NCI-H460 (cell line): ENCODE measurements at places on chromosomes 11 and 22. TPM values are rescaled to one million over a fixed set of nuclear protein-coding genes. Genes with fewer than 3 reads are reported as not detected.

NUP98 gene
- total RNA-seq: 82.8 and 96.9 TPM in 2 replicates

DCDC1 gene
- total RNA-seq: 0.05 TPM in 1 of 2 replicates, not detected in the other

OR6A2 gene
- 0.23 TPM in 1 of 2 replicates, not detected in the other for total RNA-seq

HINFP gene
- total RNA-seq: 11.5 and 13.6 TPM in 2 replicates

GAB4 gene
- not detected in 2 replicates for total RNA-seq

CDC42BPG gene
- 0.02 TPM in 1 of 2 replicates, not detected in the other for total RNA-seq

SLC1A2 gene
- total RNA-seq: not detected in 2 replicates

KDM4E gene
- not detected in 2 replicates for total RNA-seq

RRP7A gene
- total RNA-seq: 16.8 and 20.3 TPM in 2 replicates

GRAMD1B gene
- total RNA-seq: 260 and 279 TPM in 2 replicates

LINC01488 gene
- not detected in 2 replicates for total RNA-seq

TSPAN18 gene
- not detected in 2 replicates for total RNA-seq

C11orf65 gene
- 1.4 TPM in 2 replicates for total RNA-seq

- DNase-seq: no peak
Observed at GRCh38 chr22:26431261-26431995, 2.4 kb downstream of the ASPHD2 start.

DNA sequence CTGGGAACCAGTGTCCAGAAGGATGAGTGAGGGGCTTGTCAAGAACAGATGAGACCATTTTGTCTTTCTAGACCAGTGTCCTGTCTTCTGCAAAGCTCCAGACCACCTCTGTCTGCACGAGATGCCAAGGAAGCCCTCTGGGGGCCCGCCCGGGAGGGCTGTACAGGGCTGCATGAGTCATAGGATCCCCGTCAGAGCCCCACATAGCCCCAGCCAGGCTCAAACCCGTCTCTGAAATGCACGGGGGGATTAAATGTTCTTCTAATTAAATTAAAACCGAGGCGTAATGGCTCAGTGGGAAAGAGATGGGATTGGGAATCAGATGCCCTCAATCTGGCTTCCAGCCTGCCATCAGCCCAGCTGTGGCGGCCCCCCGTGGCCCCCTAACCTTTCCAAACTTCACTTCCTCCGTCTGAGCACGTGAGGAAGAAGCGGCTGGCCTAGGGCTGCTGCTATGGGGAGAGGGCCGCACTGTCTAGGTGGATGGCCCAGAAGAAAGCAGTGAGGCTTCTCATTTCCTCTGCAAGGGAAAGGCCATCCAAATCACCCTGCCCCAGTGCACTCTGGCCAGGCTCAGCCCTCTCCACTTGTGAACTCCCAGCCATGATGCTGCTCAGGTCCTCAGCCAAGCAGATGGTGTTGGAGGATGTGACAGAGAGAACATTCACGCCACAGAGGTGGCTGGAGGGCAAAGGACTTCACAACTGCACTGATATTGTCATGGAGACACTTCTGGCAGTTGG is 32.8 kb downstream of the KCNQ1OT1 start:
- DNase-seq: no peak

GRCh38 chr22:29442976-29443375 is 4.6 kb downstream of the RFPL1 start:
- DNase-seq: no peak

DNA sequence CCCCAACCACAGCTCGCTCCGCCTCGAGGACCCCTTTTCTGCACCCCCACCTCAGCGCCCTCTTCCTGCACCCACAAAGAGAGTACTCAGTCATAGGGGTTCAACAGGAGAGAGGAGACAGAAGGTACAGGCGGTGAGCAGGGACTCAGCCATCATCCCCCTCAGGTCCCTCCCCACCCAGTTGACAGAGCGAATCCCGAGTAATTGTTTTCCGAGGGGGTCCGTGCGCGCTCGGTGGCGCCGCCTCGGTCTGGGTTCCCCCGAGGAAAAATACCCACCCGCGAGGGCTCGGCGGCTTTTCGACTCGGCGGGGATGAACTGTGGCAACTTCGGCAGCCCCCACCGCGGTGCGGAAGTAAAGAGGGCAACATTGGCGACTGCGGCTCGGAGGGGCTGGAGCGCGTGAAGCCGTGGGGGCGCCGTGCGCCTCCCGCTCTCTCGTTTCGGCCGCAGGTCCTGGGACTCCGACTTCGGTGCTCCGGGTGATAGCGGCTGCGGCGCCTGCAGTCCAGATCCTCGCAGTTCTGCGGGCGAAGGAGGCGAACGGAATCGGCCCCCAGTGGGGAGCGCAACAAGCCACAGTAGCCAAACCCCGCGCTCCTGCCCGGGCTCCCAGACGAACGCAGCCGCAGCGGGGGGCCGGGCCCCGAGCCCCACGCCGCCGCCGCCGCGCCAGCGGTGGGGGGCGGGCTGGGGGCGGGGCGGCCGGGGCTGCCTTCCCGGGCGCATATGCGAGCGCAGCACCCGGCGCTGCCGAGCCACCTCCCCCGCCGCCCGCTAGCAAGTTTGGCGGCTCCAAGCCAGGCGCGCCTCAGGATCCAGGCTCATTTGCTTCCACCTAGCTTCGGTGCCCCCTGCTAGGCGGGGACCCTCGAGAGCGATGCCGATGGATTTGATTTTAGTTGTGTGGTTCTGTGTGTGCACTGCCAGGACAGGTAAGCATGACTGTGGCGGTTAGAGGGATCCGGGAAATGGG is at the start of gene NELL1:
TSS of gene NELL1 (plus strand) at position 743 of the 976 bp plus-strand sequence.
- no peak for DNase-seq

- no peak for DNase-seq
Observed at GRCh38 chr11:71176812-71177211, 75.6 kb downstream of the SHANK2 start.

DNA sequence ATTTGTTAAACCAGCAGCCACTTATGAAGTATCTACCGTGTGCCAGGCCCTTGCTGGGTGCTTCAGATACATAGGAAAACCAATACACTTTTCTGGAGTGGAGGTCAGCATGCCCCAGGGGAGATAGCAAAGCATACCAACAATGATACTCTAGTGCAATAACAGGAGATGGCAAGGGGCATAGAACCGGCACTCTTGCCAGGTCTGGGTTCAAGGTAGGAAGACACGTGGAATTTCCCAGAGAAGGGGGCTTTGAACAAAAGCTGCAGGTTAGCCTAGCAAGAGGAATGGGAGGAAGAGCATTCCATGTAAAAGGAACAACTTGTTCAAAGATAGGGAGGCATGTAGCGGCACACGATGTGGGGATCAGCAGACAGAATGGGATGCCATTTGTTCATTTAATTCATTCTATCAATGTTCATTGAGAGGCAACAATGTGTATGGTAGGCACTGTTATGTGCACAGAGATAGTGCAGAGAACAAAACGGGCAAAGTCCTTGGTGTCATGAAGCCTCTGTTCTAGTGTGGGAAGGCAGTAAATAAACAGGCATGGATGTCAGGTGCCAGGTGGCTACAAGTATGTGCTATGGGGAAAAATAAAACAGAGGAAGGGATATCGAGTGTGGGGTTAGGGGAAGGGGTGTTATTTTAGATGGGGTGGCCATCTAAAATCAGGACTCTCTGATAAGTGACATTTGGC is 162.6 kb upstream of the E2F8 start:
- no peak for DNase-seq

- peak; percentile 7 for DNase-seq
Observed at GRCh38 chr22:38724926-38725571, 19.3 kb downstream of the GTPBP1 start.

GRCh38 chr11:134508219-134508990 is 96.4 kb upstream of the B3GAT1 start:
- DNase-seq: no peak

- no peak for DNase-seq
Observed at GRCh38 chr11:8091721-8092120, 10.7 kb downstream of the TUB start.

GRCh38 chr11:67167719-67168118 is 48.7 kb downstream of the KDM2A start:
- no peak for DNase-seq

DNA sequence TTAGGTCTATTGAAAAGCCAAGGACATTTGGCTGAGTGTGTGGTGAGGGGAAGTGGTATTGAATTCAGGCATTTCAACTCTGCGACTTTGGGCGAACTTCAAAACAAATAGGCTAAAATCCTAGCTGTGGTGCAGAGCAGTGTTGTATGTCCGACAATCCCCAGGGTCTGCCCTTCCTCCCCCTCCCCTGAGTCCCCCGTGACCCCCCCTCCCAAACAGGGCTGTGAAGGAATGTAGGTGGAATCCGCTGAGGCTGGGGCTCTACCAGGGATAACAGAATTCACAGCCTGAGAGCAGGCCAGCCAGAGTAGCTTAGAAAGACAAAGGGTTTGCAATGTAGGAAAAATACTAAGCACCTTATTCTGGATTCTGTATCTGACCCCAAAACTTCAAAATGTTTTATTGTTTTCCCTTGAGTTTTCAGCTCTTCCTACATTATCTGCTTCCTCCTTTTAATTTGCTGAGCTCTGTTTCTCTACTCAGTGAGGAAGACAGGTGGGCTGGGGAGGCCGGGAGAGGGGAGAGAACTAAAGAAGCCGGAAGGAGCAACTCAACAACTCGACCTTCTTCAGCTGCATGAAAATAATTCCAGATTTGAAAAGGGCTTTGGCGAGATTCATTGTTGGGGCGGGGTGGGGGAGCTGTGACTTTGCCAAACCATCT is 315.2 kb downstream of the BLID start:
- no peak for DNase-seq

DNA sequence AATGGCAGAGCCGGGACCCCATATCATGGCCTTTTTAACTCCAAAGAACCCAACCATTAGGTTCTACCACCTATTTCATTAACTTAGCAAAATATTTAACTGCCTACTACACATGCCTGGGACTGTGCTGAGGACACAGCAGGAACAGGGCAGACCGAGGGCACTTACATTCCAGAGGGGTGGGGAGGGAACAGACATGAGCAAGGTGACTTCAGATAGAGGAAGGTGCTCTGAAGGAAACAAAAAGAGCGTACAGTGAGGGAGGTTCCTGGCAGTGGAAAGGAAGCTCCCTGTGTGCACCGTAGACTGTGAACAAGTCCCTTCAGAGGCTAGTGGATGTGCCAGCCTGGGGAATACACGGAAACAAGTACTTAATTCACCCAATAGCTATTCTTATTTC is 82.8 kb downstream of the NAT10 start:
- DNase-seq: no peak

DNA sequence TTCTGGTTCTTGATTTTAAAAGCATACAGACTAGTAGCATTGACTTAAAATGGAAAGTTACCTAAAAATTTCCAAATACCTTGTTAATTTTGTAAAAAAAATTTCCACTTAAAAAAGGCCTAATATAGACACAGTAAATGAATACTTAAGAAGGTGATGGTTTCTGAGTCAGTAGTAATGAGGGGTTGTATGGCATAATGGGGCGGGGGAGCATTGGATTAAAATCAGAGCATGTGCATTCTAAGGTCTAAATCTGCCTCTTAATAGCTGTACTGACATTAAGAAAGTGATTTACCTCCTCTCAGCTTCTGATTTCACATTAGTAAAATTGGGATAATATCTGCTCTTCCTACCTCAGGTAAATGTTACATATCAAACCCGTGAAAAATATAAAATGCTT is 446.5 kb downstream of the AASDHPPT start:
- no peak for DNase-seq

GRCh38 chr22:33326540-33327295 is 268.5 kb upstream of the SYN3 start:
- no peak for DNase-seq

GRCh38 chr22:30838111-30838510 is 130.5 kb downstream of the MORC2 start:
- DNase-seq: no peak

DNA sequence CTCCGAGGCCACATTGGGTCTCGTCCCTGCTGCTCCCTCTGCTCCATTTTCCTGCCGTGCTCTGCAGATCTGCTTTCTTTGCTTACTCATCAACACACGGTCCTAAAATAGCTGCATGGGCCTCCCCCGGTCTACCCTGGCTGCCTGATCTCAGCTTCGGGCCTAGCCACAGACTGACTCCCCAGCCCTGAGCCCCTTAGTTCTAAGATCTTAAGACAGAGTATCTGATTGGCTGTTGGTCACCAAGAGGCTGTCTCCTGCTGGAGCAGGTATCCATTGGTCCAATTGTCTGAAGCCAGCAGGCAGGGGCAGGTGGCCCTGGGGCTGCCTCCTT is 53.7 kb upstream of the NECTIN1 start:
- no peak for DNase-seq

GRCh38 chr22:20324139-20324516 is 4.3 kb upstream of the DGCR6L start:
- no peak for DNase-seq

GRCh38 chr22:22756109-22756508 is 111.7 kb downstream of the GGTLC2 start:
- DNase-seq: no peak

DNA sequence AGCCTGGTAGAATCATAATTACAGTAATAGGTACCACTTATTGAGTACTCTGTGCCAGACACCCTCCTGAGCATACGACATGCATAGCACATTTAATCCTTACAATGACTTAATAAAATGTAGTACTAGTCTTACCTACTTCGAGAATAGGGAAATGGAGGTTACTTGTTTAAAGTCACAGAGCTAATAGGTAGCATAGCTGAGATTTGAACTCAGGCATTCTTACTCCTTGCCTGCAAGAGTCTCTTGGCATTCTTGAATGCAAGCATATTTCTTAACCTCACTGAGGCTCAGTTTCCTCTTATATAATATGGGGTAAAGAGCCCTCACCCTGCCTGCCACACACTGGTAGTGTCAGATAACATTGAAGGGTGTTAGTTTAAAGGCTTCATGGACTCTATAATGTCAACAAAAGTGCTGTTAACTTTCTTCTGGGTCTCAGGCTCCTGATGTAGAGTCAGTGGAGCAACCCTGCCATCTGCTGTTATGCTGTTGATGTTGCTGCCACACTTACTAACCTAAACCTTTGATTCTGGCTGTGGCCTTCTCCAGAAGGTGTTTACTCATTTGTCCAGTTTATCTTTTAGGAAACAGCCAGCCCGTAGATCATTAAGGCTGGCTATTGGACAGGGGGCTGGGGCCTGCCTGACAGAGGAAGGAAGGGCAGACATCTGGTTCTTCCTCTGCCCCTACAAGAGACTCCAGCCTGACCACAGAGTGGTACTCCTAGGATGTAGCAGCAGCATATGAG is 18.9 kb downstream of the LIMK2 start:
- DNase-seq: peak; percentile 55

DNA sequence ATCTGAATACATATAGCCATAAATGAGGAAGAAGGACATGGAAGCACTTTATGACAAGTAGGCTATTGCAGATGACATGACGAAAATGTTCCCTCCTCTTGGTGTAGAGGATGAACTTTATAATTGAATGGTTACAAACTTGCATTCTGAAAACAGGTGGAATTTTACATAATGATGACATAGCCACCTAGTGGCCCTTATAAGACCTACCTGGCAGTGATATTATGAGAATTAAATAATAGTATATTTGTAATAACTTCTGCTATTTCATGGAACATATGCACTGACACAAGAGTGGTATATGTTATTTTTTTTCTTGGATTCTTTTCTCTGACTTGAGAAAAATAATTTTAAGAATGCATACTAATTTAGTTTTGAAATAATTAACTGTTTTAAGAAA is 22.9 kb downstream of the TRIM22 start:
- DNase-seq: no peak

DNA sequence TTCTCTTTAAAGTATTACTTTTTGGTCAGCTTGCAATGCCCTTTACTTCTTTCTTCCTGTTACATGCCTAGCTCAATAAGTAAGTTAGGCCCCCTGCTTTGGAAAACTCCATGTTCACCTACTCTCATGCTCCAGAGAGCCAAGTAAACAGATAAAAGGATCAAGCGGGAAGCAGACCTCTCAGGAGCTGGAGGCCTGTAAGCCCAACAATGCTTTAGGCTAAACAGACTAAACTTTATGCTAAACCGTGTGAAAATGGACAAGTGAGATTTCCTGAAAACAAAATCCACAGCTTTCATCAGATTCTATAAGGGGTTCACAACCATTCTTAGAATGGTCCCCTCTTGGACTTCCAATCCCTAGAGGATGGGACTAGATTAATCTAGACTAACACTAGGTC is 40.2 kb downstream of the CELF1 start:
- DNase-seq: no peak
